ENCODE measurements at places on chromosomes 5 and 9.

- no peak for DNase-seq
Observed at GRCh38 chr5:141637767-141638419, 1.1 kb downstream of the RELL2 start.

DNA sequence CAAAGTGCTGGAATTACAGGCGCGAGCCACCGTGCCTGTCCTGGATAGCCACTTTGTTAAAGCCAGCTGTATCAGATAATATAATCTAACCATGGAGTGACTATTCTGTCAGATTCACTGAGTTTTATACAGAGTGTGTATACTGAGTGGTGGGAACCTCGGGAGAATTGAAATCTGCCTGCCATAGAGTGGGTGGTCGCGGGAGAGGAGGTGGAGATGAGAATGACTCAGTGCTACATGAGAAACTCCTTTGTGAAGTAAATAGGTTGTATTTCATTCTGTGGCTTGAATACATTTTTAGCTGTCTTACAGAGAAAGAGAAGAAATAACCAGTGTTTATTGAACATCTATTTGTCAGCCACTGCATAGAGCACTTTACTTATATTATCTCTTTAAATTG lies 26.4 kb downstream of the ATP6V0E1 start:
- no peak for DNase-seq

DNA sequence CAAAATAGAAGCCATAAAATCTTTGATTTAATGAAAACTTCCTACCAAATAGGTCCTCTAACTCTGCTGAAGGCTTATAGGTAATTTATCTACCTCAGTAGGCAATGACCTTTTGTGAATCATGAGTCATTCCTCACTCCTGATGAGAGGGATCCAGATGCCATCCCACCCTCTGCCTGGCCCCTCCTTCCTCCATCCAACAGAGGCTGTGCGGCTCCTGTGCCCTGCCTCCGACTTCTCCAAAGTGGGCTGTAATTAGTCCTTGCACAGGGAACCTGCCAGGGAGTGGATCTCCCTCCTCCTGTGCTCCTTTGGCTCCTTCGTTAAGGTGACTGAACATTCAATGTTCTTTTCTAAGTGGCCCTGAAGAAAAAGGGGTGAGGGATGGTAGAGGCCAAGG lies 213.9 kb upstream of the TBCA start:
- DNase-seq = no peak

GRCh38 chr9:79028101-79028500 lies 543.7 kb upstream of the TLE4 start:
- no peak for DNase-seq

- DNase-seq = no peak
Observed at GRCh38 chr5:177426566-177427210, at the start of gene GRK6. Gene GRK6 (plus strand): TSS chr5:177426676. CDS start chr5:177426846, 170 bp downstream.

GRCh38 chr5:129342796-129343195 lies 117.3 kb upstream of the ADAMTS19 start:
- no peak for DNase-seq

DNA sequence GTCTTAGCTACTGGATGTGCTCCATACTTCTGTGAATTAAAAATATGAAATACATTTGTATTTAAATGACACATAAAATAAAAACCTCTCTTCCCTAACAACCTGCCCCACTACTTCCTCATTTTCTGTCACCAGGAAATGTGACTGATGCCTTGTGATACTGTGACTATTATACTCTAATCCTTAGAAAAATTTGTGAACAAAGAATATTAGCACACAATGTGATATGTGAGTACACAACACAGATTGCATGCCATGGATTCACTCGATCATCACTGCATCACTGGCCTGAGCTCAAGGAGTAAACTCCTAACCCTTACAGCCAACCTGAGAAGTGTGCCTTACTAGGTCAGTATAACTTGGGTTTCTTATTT lies 281.0 kb downstream of the EFNA5 start:
- DNase-seq = no peak

- DNase-seq = no peak
Observed at GRCh38 chr9:114174876-114175771, 19.8 kb downstream of the COL27A1 start.

- no peak for DNase-seq
Observed at GRCh38 chr5:76583163-76584047, 39.8 kb downstream of the F2RL2 start.
